ENCODE measurements at places on chromosomes 1 and 21.

- no peak for DNase-seq
These were observed 486 bp downstream of the NIPAL3 start for GRCh38 chr1:24415910-24416665.

- no peak for DNase-seq
These were observed 1265.3 kb upstream of the ADGRL2 start for GRCh38 chr1:80535466-80535865.

- no peak for DNase-seq
These were observed 82.9 kb downstream of the GALNT2 start for GRCh38 chr1:230149751-230150584.

DNA sequence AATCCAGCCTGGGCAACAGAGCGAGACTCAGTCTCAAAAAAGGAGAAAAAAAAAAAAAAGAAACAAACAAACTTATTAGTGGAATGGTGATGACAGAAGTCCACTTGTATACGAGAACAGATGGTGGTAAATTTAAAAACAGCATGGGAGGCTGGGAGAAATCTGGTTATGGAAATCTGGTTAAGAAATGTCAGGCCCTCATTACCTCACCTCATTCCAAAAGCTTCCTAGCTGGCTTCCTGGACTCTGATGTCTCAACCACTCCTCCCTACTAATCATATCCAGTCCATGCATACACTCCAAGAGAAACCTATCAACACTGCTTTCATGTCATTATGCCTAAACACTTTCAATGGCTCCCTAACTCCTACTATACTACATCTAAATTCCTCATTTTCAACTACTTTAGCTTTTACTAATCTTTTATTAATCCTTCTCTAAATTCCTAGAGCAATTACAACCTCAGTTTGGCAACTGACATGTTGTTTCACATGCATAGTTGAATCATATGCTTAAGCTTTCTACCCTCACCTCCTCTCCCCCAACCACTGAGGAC lies 52.9 kb downstream of the FOXJ3 start:
- no peak for DNase-seq

DNA sequence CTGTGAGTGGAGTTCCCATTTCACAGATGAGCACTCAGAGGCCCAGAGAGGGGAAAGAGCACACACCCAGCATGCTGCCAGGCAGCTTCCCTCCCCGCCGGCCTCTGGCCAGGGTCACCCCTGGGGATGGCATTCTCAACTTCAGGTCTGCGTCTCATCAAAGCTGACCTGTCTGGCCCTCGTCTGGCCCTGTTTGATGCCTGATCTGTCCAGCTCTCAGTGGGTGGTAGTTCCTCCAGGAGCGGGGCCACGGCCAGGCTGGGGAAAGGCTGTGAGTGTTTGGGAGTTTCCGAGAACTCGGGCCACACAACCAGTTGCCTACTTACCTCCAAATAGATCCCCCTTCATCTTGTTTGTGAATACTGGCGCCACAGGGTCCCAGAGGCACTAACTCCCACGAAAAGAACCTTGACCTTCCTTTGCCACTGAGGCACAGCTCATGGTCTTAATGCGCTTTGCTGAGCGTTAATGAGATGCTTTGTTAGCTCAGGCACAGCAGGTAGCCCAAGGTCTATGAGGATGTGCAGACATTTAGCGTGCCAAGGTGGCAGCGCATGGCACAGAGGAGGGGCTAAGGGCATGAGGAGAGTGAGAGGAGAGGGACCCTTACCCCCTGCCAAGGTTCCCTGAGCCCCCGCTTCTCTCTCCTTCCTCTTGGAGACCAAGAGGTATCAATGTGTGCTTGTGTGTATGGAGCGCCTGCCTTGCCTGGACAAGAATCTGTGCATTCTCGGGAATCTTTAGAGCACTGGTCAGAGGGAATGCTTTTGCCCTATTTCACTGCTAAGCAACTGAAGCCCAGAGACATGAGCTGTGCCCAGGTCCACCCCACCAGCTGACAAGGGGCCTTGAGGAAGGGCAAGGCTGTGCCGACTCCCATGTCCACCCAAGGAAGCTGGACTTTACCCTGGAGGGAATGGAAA lies 61.2 kb downstream of the DISP3 start:
- DNase-seq, result no peak

DNA sequence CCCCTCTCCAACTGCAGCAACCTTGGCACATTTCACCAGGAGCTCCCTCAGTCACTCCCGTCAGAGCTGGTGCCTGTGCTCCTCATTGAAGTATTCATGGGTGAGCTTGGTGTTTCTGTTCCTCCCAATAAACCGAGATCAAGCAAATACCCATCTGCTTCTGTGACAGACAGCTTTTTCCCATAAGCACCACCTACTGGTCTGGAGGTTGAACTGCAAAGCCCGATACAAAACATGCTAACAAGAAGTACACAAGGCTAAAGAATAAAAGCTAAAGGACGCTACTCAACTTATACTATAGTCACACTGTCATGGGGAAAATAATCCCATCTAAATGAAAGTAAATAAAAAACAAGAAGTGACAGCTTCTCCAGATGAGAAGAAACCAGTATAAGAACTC lies 111.9 kb upstream of the C21orf91 start:
- peak; percentile 46 for DNase-seq

DNA sequence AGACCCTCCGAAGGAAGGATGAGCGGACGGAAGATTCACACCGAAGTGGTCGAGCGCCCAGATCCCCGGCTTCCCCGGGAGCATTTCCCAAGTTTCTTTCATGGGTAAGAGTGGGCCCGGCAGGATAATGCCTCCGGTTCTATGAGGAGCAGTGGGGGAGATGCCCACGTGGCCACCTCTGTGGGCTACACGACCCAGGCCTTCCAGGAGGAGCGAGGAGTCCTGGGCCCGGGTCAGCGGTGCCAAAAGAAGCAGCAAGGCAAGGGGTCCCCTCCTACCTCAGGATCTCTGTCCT lies 7.9 kb upstream of the NBPF11 start:
- DNase-seq, result no peak

DNA sequence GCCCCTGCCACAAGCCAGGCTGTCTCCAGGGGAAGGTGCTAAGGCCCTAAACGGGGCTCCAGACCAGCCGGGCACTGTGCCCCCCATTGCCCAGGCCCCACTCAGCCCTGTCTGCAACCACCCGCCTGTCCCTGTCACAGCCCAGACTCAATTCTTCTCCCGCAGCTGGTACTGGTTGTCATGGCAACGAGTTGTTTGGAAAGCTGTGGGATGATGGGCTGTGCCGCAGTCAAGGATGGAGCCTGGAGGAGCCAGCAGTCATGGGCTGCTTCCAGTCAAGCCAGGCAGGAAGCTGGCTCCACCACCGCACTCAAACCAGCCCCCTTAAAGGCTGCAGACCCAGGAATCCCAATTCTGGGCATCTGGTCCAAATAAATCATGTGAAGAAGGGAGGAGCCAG lies 4.2 kb downstream of the SPOCD1 start:
- DNase-seq, result no peak

GRCh38 chr1:230122366-230123279 lies 55.6 kb downstream of the GALNT2 start:
- no peak for DNase-seq

GRCh38 chr1:99548943-99549605 lies 96.8 kb upstream of the PALMD start:
- DNase-seq, result no peak

DNA sequence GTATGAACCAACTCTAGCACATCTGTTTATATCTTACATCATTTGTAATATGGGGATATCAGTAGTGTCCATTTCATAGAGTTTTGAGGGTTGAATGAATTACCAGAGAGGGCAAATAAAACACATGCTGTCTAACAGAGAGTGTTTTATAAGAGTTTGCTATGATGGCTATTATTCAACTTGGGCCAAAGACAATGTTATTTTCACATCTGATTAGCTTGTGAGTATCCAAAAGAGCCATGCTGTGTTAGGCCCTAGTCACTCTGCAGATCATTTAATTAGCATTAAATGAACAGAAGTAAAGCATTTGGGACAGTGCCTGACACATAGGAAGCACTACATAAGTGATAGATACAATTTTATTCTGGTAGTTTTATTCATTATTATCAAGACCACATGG lies 4.2 kb upstream of the RNF11 start:
- DNase-seq, result no peak

DNA sequence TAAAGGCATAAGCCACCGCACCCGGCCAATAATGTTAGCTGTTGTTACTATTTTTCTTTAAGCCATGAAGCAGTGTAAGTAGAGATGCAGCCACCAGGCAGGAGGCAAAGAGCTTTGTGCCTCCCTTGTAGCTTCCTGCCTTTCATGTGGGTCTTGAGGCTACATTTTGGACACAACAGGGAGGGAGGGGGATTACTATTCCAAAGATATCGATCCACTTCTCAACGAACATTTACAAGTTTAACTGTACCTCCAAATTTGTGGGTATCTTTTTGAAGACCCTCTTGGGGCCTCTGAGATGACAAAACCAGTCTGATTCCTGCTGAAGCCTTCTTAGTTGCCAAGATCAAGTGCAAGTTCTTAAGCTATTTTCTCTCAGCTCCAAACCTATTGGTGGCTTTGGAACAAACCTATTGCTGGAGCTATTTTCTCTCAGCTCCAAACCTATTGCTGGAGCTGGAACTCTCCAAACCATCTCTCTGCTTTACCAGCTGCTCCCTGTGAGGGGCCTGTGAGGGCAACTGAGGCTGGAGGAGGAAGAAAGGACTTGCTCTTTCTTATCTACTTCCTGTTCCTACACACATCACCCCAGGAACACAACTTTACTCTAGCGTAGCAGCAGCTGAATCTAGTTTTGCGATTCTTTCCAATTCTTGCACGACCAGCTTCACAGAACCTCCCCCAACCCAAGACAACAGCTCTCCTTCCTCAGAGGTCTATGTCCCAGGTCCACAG lies 16.1 kb upstream of the RCAN3 start:
- DNase-seq, result no peak

DNA sequence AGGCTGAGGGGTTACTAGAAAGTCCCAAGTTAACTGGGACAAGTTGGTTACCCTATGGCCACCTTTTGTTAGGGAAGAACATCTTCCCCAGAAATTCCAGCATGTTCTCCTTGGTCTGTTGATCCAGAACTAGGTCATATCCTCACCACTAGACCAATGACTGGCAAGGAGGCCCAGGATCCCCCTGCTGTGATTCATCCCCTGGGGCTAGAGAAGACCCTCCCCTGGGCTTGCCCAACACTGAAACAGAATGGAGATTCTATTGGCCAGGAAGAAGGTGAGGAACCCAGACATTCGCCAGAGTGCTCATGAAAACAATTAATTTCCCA lies 90.1 kb upstream of the SIM2 start:
- no peak for DNase-seq

DNA sequence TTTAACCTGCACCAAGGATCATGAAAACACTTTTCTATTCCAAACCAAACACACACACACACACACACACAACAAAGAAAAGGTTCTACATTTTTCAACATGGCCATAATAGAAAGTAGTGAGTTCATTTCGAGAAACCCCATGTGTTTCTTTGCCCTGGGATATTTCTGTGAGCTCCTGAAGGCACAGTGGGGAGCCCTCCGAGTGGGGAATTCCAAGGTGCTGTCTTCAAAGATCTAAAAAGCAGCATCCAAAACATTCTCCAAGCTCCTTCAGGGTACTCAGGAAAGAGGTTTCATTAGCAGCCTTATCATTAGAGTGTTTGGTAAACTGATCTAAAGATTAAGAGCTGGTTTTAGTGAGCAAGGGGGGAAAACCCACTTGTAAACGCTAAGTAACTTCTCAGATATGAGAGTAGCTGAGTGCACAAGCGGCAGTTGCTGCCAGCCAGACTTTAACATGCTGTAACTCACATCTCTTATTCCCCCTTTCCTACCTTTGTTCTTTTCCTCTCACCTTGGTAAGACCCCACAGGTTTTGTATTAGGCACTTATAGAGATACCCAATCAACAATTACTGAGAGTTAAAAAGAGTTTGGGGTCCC lies 38.3 kb downstream of the ZC3H11B start:
- DNase-seq, result no peak

GRCh38 chr1:205312866-205313562 lies 8.5 kb downstream of the NUAK2 start:
- DNase-seq, result no peak

DNA sequence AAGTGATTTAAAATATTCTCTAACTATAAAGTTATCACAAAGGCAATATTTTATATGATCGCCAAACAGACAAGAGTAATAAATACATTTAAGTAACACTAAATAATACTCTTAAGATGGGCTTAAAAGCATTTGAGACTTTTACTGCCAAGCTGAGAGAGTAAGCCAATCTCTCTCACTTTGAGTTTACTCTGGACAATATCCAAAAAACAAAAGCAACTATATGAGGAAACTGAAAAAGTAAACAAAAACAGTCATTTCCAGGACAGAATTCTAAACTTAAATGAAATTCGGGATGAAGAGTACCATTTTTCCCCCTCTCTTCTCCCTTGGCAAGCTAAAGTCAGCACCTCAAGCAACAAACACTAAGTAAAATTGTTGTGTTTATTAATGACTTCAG lies 173.2 kb downstream of the COP1 start:
- DNase-seq, result no peak

DNA sequence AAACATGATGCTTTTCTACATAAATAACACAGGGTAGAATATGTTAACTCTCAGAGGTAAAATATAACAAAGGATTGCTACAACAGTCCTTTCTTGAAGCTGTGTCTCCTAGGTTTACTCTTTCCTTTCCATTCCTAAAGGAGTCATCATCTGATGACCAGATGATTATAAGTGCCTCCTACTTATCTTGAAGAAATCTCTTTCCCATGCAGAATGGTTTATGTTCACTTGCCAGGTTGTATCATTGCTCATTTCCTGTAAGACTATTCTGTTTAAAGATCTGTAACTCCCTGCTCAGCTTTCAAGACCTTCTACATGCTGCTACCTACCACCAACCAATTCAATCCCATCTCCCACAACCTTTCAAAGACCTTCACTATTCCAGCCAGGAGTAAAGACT lies 51.5 kb upstream of the PTCH2 start:
- DNase-seq, result no peak

GRCh38 chr1:20698195-20698910 lies 19.5 kb downstream of the KIF17 start:
- DNase-seq, result no peak

DNA sequence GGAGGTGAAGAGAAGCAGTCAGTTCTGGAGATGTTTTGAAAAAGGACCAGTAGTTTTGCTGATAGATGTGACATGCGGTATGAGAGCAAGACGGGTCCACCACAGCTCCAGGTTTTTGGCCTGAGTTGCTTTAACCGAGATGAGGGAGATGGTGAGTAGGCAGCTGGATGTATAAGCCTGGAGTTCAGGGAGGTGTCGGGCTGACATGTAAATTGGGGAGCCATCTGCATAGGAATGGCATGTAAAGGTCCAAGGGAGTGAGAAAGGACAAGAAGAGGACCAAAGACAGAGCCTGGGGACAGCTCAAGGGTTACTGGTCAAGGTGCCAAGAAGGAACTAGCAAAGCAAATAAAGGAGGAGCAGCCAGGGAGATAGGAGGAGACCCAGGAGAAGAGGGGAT lies 503.7 kb downstream of the MATN1 start:
- DNase-seq, result no peak

GRCh38 chr21:15439726-15440125 lies 290.1 kb upstream of the USP25 start:
- no peak for DNase-seq
